CD4-positive, alpha-beta memory T cell (primary cell): ENCODE measurements at places on chromosomes 5 and 9. TPM values are rescaled to one million over a fixed set of nuclear protein-coding genes. Genes with fewer than 3 reads are reported as not detected.

- DNase-seq, result no peak
- no peak overlapping the region for H3K27ac ChIP-seq
- no peak overlapping the region for H3K4me3 ChIP-seq
- H3K4me1 ChIP-seq, result no peaks in the 10 kb centered on the region
These were observed 42.2 kb upstream of the ALDOB start for GRCh38 chr9:101477736-101478135.

GRCh38 chr9:33190021-33190705 is 23.0 kb upstream of the B4GALT1 start:
- H3K4me1 ChIP-seq, result no peaks in the 10 kb centered on the region
- H3K27ac ChIP-seq, result no peak overlapping the region
- no peaks in the 10 kb centered on the region for H3K36me3 ChIP-seq
- H3K4me3 ChIP-seq, result no peak overlapping the region
- H3K27me3 ChIP-seq, result no peaks in the 10 kb centered on the region
- no peak for DNase-seq

DNA sequence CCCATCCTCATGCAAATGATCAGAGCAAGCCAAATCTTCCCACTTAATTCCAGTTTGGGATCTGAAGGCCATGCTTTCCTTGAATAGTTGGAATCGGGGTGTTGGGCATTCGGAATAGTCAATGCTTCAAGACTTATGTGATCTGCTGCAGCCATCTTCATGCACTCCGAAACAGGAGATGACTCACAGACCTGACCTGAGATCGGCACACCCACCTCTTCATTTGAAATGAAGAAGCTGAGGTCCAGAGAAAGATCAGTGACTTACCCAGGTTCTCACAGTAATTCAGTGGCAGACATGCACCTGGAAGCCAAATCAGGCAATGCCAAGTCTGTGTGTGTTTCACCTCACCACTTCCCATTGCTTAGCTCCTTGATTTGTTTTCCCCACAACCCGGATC is 33.0 kb downstream of the FOXD1 start:
- peaks cover 49% of the 10 kb centered on the region for H3K27me3 ChIP-seq
- DNase-seq, result no peak
- H3K4me3 ChIP-seq, result no peak overlapping the region
- no peaks in the 10 kb centered on the region for H3K36me3 ChIP-seq
- peaks cover 15% of the 10 kb centered on the region for H3K4me1 ChIP-seq

GRCh38 chr5:159547466-159548195 is 217.3 kb upstream of the IL12B start:
- H3K4me3 ChIP-seq, result no peak overlapping the region
- DNase-seq, result no peak
- H3K27ac ChIP-seq, result no peak overlapping the region
- H3K4me1 ChIP-seq, result no peaks in the 10 kb centered on the region
- no peaks in the 10 kb centered on the region for H3K36me3 ChIP-seq

DNA sequence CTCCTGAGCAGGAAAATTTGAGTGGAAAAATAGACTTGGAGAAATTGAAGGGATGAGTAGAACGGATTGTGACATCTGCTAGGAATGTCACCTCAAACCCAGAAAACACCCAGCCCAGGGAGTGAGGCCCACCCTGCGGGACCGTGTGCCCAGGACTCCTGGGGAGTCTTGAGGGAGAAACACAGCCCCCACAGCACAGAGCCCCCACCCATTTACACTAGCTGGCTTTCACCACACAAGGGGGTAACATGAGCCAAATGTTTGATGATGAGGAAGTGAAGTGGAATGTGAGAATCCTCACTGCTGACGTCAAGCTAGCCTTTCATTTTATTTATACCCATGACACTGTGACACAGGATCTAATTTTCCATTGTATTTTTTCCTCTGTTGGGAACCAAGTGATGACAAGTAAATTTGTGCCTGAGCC is 42.8 kb upstream of the PDE8B start:
- no peak overlapping the region for H3K27ac ChIP-seq
- H3K27me3 ChIP-seq, result no peaks in the 10 kb centered on the region
- no peaks in the 10 kb centered on the region for H3K36me3 ChIP-seq

DNA sequence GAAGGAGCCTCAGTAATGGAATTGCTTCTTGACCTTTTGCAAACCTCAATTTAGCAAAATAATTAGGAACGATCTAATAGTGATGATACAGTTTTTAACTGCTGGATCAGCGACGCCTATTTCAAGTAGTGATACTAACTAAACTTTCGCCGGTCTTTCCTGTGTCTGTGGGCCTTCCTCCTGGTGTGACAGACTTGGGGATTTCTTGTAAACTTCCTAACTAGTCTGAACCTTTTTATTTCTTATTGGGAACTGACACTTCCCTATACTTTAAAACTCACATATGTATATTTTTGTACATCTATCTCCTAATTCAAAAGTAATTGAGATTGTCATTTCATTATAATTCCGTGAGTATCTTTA is 15.2 kb downstream of the ITGA1 start:
- H3K4me1 ChIP-seq, result peaks cover 49% of the 10 kb centered on the region
- H3K27me3 ChIP-seq, result no peaks in the 10 kb centered on the region
- no peak overlapping the region for H3K4me3 ChIP-seq
- H3K27ac ChIP-seq, result no peak overlapping the region
- H3K36me3 ChIP-seq, result no peaks in the 10 kb centered on the region
- no peak for DNase-seq

- no peak for DNase-seq
- H3K4me3 ChIP-seq, result no peak overlapping the region
- no peaks in the 10 kb centered on the region for H3K4me1 ChIP-seq
- no peaks in the 10 kb centered on the region for H3K36me3 ChIP-seq
These were observed 89.3 kb upstream of the SLIT3 start for GRCh38 chr5:169390265-169390664.

- no peaks in the 10 kb centered on the region for H3K27me3 ChIP-seq
- no peaks in the 10 kb centered on the region for H3K36me3 ChIP-seq
- H3K4me3 ChIP-seq, result no peak overlapping the region
- no peak for DNase-seq
- no peak overlapping the region for H3K27ac ChIP-seq
These were observed 158.3 kb downstream of the NR2F1-AS1 start for GRCh38 chr5:93422652-93423280.

GRCh38 chr5:80504833-80505232 is 16.9 kb downstream of the FAM151B start:
- H3K36me3 ChIP-seq, result no peaks in the 10 kb centered on the region
- no peak for DNase-seq
- H3K4me1 ChIP-seq, result no peaks in the 10 kb centered on the region
- H3K4me3 ChIP-seq, result no peak overlapping the region
- H3K27me3 ChIP-seq, result no peaks in the 10 kb centered on the region

GRCh38 chr5:92470770-92471169 is 1087.7 kb upstream of the ARRDC3 start:
- H3K4me1 ChIP-seq, result no peaks in the 10 kb centered on the region
- H3K27me3 ChIP-seq, result no peaks in the 10 kb centered on the region
- no peaks in the 10 kb centered on the region for H3K36me3 ChIP-seq
- H3K27ac ChIP-seq, result no peak overlapping the region
- DNase-seq, result no peak
- H3K4me3 ChIP-seq, result no peak overlapping the region

- no peaks in the 10 kb centered on the region for H3K27me3 ChIP-seq
- H3K36me3 ChIP-seq, result no peaks in the 10 kb centered on the region
- H3K4me3 ChIP-seq, result no peak overlapping the region
- no peak overlapping the region for H3K27ac ChIP-seq
- no peak for DNase-seq
These were observed 13.7 kb downstream of the SYK start for GRCh38 chr9:90815183-90815943.

DNA sequence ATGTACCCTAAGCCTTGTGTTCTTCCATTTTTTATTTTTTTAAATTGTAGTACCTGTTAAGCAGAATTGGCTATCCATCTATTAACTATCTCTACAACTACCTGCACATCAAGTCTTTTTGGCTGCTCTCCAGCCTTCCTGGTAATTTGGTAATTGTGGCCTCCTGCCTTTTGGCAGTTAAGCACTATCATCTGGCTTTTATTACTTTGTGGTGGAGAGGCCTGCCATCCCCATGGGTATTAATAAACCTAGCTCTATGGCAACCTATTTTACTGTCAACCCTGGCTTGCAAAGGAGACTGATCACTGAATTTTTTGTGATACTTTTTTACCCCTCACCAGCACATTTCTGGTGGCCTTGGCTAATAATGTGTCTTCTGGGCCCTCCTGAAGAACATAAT is 20.5 kb downstream of the SELENOP start:
- H3K36me3 ChIP-seq, result no peaks in the 10 kb centered on the region
- no peak overlapping the region for H3K27ac ChIP-seq
- DNase-seq, result no peak
- no peaks in the 10 kb centered on the region for H3K27me3 ChIP-seq

- peaks cover 4% of the 10 kb centered on the region for H3K36me3 ChIP-seq
- no peak overlapping the region for H3K4me3 ChIP-seq
- H3K27me3 ChIP-seq, result no peaks in the 10 kb centered on the region
- no peaks in the 10 kb centered on the region for H3K4me1 ChIP-seq
These were observed 17.9 kb downstream of the TRUB2 start for GRCh38 chr9:128304136-128304970.

GRCh38 chr9:21789541-21790037 is 12.8 kb upstream of the MTAP start:
- no peaks in the 10 kb centered on the region for H3K27me3 ChIP-seq
- DNase-seq, result peak; percentile 76
- no peak overlapping the region for H3K27ac ChIP-seq
- no peaks in the 10 kb centered on the region for H3K4me1 ChIP-seq

DNA sequence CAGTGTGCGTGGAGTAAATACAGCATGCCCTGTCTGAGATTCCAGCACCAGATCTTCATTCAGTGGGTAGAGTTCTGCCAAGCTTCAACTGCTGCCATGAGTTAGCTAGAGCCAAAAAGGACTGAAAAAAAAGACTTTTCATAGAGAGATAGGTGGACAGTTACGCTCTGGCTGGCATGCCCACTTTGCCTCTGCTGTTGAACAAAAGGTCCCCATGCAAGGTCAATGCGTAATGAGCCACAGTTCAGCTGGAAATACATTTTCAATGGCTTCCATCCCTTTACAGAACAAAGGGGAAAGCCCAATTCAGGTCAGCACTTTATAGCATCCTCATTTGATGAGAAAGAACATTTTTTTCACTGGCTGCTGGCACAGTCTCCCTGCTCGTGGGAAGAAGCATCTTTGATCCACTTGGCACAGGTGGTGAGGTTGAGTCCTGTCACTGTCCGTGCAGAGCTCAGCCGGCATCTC is 86.9 kb upstream of the ERCC6L2 start:
- H3K4me3 ChIP-seq, result no peak overlapping the region
- H3K27ac ChIP-seq, result no peak overlapping the region
- no peaks in the 10 kb centered on the region for H3K4me1 ChIP-seq
- no peaks in the 10 kb centered on the region for H3K27me3 ChIP-seq

- no peaks in the 10 kb centered on the region for H3K4me1 ChIP-seq
- no peak within 1 kb of the TSS for H3K27ac ChIP-seq
These were observed at the start of gene CDX1 for GRCh38 chr5:150166650-150167511. CDX1 (plus strand) TSS chr5:150166778; CDS start chr5:150166877, 99 bp downstream.

GRCh38 chr5:39055768-39056398 is 18.3 kb downstream of the RICTOR start:
- H3K4me1 ChIP-seq, result peaks cover 77% of the 10 kb centered on the region
- H3K4me3 ChIP-seq, result no peak overlapping the region
- no peak for DNase-seq
- H3K27ac ChIP-seq, result no peak overlapping the region
- H3K36me3 ChIP-seq, result no peaks in the 10 kb centered on the region

DNA sequence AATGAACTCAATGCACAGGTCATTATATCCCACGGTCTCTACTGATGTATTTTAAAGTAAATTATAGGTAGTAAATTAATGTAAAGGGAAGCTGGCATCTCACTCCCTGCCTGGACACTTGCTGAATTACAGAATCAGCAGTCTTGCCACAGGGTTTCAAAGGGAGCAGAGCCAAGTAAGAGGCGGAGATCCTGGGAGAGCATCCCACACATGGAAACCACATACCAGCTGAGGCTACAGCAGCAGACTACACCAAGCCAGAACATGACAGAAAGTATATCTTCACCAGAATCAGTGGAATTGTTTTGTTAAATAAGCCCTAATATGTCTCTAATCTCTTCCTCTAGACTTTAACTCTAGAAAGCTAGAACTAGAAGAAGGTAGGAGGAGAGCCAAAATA is 1689.2 kb upstream of the WWC1 start:
- H3K4me1 ChIP-seq, result no peaks in the 10 kb centered on the region
- H3K36me3 ChIP-seq, result no peaks in the 10 kb centered on the region
- H3K27me3 ChIP-seq, result no peaks in the 10 kb centered on the region
- H3K4me3 ChIP-seq, result no peak overlapping the region
- H3K27ac ChIP-seq, result no peak overlapping the region

- H3K4me3 ChIP-seq, result no peak overlapping the region
- no peaks in the 10 kb centered on the region for H3K36me3 ChIP-seq
- H3K27me3 ChIP-seq, result no peaks in the 10 kb centered on the region
- no peak overlapping the region for H3K27ac ChIP-seq
- DNase-seq, result no peak
These were observed 1037.1 kb upstream of the NUDT12 start for GRCh38 chr5:104599726-104600125.

- H3K36me3 ChIP-seq, result peaks cover 24% of the 10 kb centered on the region
- H3K4me1 ChIP-seq, result peaks cover 99% of the 10 kb centered on the region
- peak overlapping the region; percentile 50 for H3K27ac ChIP-seq
- no peak for DNase-seq
- H3K4me3 ChIP-seq, result no peak overlapping the region
These were observed 56.8 kb downstream of the SEMA4D start for GRCh38 chr9:89440951-89441654.

DNA sequence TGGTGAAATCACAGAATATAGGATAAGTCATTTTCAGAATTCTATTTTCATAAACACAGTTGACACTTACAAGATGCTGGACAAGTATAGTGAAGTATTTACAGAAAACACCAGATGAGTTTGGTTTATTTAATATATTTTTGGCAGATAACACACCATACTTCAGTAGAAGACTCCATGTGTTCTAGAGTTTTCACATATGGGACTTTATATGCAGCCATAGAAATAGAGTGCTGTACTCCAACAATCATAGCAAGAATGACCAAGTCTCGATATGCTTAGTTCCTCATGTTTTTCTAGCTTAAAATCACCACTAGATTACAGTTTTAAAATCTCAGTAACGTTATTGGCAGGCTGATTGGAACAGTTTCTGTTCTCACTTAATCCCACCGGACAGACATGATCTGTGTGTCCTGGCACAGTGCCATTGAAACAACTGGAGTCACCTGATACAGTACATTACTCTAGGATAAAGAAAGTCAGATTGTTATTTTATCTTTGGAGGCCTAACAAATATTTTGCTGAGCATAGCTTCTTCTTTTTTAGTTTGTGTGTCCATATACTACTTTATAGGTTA is 45.8 kb upstream of the ERBIN start:
- DNase-seq, result no peak
- H3K27me3 ChIP-seq, result no peaks in the 10 kb centered on the region
- H3K4me1 ChIP-seq, result no peaks in the 10 kb centered on the region
- no peak overlapping the region for H3K4me3 ChIP-seq
- no peaks in the 10 kb centered on the region for H3K36me3 ChIP-seq

GRCh38 chr9:87498046-87498810 is 561 bp downstream of the DAPK1 start:
- H3K36me3 ChIP-seq, result no peaks in the 10 kb centered on the region
- peaks cover 4% of the 10 kb centered on the region for H3K27me3 ChIP-seq
- H3K27ac ChIP-seq, result no peak overlapping the region

GCNT4 gene
- 31.4 TPM for total RNA-seq

LTC4S gene
- 5.1 TPM for total RNA-seq

FAM78A gene
- total RNA-seq, result 93.5 TPM

CARD9 gene
- 0.70 TPM for total RNA-seq

HTR1A gene
- not detected for total RNA-seq

KIF12 gene
- total RNA-seq, result not detected

NXNL2 gene
- total RNA-seq, result not detected

SLC6A18 gene
- total RNA-seq, result not detected

XRCC4 gene
- 4.1 TPM for total RNA-seq

ENDOG gene
- 18.5 TPM for total RNA-seq

MYMK gene
- not detected for total RNA-seq

N4BP3 gene
- total RNA-seq, result 2.0 TPM

SPRY4 gene
- not detected for total RNA-seq
